Activated CD8-positive, alpha-beta memory T cell treated with anti-CD3 and anti-CD28 coated beads for 1 hour (primary cell): ENCODE measurements at places on chromosomes 7 and 10.

DNA sequence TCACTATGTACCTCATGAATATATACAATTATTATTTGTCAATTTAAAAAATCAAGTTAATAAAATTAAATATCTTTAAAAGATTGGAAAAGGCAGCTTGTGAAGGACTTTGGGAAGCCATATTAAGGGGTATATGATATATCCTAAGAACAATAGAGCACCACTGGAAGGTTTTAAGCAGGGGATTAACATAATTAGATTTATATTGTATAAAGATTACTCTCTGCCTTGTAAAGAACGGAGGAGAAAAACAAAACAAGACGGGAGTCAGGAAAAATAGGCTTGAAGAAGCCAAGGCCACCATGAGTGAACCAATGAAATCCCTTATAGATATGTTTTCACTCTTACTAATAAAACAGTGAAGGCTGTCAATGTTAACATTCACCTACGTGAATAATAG is 11.1 kb upstream of the CNNM1 start:
- DNase-seq = no peak

DNA sequence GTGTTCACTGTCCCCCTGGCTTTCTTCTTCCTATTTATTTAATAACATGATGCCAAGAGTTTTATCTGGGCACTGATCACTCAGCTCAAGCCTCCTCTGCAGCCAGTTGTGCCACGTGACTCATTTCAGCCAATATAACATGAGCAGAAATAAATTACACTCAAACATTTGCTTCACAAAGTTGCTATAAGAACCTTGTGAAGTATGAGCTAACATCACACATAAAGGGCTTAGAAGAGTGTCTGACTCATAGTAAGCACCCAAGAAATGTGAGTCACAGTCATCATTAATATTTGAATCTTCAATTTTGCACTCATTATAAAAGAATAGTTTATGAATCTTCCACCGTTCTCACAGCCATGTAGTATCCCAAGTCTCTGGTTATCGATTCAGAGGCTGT is 414.6 kb upstream of the NPVF start:
- no peak for DNase-seq

DNA sequence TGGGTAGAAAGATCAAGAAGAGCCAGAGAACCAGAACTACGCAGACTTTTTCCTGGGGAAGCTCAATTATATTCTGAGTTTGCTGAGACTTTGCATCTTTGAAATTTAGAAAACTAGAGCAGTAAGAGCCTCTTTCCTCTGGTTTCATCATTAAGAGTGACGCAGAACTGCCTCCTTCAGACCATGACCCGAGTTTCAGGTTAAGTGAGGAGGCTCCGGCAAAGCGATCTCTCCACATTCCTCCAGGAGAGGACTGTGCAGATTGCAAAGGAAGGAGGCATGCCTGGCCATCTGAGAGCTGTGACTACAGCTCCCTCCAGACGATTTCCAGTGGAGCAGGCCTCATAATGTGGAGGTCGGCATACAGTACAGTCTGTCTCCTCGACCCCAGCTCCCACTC is 115.8 kb upstream of the LANCL2 start:
- no peak for DNase-seq

DNA sequence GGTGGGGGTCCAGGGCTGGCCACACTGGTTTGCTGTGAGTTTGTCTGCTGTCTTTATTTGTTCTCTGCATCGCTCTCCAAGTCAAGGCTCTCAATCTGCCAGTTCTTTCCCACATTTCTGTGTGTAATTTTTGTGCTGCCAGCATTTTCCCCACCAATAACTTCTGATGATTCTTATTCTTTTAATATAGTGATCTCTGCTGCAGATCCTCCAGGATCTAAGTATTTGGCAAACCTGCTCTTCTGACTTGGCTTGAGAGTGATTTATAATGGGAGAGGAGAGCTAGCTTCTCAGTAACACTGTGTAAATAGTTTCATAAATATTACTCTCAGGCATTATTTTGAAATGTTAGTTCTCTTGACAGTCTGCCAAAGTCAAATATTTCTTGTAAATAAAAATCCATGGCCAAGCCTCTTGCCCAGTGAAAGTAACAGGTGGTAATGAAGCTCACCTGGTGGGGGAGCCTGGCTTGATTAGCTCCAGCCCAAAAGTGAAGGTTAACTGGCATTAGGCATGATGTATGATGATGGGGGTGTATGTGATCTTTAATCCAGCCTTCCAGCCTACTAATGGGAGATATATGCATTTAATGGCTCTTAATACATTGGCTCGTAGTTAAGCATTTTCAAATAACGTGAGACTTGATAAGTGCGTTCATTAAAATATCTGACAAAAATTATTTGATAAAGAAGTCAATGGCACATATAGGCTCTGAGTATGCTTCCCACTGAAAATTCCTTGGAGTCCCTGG is 1055.9 kb downstream of the KCNMA1 start:
- no peak for DNase-seq

GRCh38 chr7:125412890-125413665 is 483.5 kb upstream of the POT1 start:
- no peak for DNase-seq

- DNase-seq = no peak
Measured at GRCh38 chr7:2425749-2426148, 22.3 kb downstream of the CHST12 start.

GRCh38 chr7:26372704-26373103 is 81.0 kb downstream of the SNX10 start:
- DNase-seq = no peak

DNA sequence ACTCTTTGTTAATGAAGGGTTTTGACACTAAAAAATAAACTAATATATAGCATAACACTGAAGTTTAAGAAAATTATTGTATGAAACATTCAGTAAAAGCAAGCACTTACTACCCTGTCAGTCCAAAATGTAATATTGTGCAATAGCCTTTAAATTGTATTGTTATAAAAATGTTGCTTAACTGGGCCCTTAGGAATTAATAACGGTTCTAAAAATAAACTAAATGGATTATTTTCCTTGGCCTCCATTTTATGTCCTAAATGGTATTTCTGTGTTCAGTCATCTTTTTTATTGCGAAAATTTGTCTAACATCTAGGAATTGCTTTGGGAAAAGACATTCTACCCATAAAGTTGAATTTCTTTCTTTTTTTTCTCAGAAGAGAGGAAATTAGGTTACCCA is 49.0 kb upstream of the ABI1 start:
- DNase-seq = no peak

DNA sequence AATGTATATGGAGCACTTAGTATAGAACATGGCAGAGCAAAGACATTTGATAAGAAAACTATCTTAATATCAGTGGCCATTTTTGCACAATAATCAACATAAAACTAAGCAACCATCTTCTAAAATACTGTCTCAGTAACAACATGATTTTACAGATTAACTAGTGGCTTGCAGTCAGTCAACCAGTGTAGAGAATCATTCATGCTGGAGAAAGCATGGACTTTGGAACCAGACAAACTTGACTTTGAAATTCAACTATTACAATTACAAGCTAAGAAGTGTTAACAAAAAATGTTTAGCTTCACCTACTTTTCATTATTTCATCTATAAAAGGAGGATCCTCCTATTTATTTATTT is 27.7 kb downstream of the CUBN start:
- no peak for DNase-seq

DNA sequence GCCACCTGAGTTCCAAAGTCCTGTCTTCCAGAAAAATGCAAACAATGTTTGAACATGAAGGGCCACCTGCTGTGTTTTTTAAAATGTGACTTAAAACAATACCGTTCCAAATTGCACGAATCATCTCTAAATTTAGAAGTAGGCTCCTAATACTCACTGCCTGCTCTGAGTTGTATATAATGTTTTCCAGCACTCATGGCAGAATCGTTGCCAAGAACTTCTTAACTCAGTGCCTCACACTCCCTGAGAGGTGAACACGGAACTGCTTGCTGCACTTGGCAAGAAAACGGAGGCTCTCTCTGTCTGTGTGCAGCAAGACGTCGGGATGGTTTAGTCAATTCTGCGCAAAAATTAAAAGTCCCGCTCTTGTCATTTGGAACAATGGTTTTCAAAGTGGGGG is 757.3 kb upstream of the AUTS2 start:
- DNase-seq = no peak

DNA sequence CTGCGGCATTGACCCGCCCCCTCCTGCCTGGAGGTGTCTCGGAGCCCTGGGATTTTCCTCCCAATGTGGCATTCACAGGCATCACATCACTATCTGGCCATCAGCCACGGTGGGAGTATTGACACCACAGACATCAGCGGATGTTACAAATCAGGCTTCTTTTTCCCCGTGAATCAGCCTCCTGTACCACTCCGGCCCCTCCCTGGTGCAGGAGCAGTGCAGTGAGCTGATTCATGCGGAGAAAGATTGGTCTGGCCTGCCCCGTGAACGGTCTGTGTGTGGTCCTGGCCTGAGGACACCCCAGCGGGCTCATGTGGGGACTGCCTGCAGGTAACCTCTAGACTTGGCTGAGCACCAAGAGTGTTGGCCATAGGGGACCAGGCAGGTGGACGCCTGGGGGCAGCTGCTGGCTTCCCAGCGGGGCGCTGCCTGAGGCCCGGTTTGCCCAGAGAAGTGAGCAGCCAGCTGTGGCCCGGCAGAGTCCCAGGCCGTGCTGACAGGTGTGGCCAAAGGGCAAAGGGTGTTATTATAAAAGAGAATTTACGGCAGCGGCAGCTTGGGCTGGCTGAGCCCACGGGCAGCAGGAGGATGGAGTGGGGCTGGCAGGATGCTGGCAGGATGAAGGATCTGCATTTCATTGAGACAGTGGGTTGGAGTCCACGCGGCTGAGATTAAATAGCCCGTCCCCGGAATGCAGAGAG is 32.1 kb upstream of the GNA12 start:
- no peak for DNase-seq
